Stimulated activated CD8-positive, alpha-beta memory T cell treated with anti-CD3 and anti-CD28 coated beads, Interleukin-12 subunit alpha, Interleukin-12 subunit beta, amount 100 ng/mL, for 1 hour (primary cell): ENCODE measurements at places on chromosomes 2 and 18.

DNA sequence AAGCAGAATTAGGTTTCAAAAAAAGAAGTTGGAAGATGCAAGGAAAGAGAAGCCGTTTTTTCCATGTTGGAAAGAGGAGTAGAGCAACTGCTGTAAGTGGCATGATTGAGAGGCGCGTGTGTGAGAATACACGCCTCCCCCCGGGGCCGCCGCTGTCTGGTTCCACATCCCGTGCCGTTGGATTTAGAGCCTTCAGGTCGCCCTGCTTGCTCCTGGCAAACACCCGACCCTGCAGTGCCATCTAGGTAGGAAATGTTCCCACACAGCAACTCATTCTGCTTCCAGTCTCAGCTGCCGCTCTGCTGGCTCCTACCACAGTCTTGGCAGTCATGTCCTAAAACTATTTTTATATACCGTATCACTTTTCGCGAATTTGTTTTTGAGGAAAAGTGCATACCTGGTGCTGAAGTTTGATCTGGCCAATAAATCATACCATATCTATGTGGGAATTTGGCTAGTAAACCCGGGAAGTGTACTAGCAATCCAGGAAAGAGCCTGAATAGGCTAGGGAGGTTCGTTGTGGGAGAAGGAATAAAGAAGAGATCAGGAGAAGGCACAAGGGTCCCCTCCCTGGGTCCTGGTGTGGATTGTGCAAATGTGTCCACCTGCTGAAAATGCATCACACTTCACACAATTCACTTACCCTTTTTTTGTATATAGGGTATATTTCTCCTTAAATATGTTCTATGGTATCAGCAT is 372.7 kb downstream of the FBXO15 start:
- DNase-seq: no peak

DNA sequence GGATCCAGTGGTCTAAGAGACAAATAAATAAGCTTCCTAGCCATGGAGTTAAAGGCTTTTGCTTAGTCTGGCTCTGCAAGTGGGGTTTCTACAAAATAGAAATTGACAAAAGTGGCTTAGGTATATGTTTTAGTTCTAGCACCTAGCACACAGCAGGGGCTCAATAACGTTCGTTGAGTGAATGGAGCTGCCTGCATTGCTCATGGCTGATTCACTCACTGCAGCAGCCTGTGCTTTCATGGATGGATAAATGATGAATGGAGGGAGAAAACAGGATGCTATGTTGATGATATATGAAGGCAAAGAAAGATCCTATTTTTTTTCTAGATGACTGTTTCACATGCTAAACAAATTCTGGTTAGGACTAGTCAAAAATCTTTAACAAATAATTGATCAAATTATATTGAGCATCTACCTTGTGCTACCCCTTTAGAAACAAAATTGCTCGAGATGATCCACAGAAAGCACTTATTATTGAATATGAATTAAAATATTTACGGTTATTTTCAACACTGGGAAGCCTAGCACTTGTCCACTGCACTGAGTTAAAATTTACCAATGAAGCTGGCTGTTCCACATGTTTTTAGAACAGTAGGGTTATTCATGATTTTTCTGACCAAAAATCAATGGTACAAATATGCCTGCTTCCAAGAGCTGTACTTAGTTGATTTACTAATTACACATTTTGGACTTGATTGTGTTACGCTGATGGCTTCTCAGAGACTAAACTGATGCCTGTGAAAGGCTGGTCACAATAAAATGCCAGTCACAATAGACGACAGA is 39.6 kb downstream of the HDHD2 start:
- DNase-seq: no peak

GRCh38 chr2:99112617-99113016 is 28.9 kb upstream of the C2orf15 start:
- no peak for DNase-seq

GRCh38 chr2:124609667-124610066 is 584.6 kb downstream of the CNTNAP5 start:
- no peak for DNase-seq

GRCh38 chr2:49796266-49796665 is 642.0 kb upstream of the FSHR start:
- DNase-seq: no peak

DNA sequence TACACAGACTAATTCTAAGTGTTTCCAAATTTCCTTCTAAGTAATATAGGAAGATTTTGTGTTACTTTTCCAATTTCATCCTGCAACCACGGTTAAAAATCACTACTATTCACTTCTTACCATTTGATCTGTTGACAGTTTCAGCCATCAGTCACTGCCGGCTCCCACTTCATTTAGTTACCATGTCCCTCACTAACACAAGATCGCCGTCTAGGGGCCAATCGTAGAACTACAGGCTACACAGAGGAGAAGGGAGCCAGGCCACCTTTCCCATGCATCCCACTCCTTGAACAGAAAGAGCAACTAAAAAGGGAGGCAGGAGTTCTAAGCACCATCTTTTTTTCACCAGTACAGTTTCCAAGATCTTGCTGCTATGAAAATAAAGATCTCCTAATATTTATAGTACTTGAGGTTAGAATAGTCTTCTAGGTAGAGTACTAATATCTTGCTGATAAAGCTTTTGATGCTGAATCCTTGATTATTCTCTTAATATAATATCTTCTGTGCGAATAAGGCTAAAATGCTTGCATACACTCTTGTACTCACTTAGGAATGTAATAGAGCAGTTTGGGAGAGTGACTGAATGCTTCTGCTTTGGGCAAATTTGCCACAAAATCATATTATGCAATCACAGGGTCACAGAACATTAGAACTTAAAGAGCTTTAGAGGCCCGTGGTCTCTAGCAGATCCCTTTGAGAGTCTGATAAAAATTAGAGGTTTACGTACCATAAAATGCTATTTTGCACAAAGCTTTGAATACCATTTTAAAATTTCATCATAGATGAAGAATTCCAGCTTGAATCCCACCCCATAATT is 39.5 kb upstream of the CYP1B1 start:
- DNase-seq: peak; percentile 29
